ENCODE measurements at places on chromosomes 1 and 21.

- DNase-seq, result peak; percentile 53
Measured at GRCh38 chr1:181104790-181105133, 16.3 kb downstream of the IER5 start.

GRCh38 chr1:73162564-73162963, 880.2 kb upstream of the NEGR1 start:
- no peak for DNase-seq

DNA sequence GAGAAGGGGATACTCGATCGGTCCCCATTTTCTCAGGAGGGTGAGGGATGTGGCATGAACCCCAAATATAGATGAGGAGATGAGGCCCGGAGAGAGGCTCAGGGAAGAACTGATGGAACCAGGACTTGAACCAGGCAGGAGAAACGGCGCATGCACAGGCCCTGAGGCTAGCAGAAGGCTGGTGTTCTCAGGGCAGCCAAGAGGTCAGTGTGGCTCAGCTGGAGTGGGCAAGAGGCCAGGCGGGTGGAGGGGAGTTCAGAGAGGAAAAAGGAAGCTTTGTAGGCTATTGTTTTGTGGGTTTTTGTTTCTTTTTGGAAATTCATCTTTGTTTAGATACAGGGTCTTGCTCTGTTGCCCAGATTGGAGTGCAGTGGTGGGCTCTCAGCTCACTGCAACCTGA, 122.0 kb downstream of the LACTBL1 start:
- DNase-seq, result no peak

DNA sequence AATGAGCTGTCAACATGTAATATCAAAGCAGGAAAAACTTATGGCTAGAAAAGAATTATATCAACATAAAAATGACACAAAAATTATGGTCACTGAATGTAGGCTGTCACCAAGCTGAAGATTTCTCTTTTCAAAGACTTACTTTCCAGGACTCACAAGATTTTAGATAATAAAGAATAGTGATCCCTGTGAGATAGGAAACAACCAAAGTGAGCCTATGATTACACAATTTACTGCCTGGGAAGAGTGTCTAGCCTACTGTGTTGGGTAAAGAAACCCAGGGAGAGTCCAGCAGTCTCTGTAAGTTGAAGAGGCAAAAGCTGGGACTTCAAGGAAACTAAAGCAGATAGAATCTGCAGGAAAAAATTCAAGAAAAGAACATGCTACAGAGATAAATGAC, 20.2 kb upstream of the RGS1 start:
- DNase-seq, result no peak

GRCh38 chr1:89112871-89113613, 12.9 kb downstream of the GBP2 start:
- no peak for DNase-seq

GRCh38 chr1:172991674-172992400, 58.9 kb downstream of the TNFSF18 start:
- DNase-seq, result no peak

- no peak for DNase-seq
Measured at GRCh38 chr1:73662526-73662925, 535.5 kb downstream of the LRRIQ3 start.

- DNase-seq, result no peak
Measured at GRCh38 chr21:36055551-36055950, 4.8 kb downstream of the SETD4 start.

GRCh38 chr1:84701376-84701775, 11.1 kb upstream of the SSX2IP start:
- DNase-seq, result no peak

GRCh38 chr21:25964015-25964414, 206.6 kb downstream of the APP start:
- DNase-seq, result no peak

Measured in ACHN (cell line).